ENCODE measurements at places on chromosomes 5 and 9. TPM values are rescaled to one million over a fixed set of nuclear protein-coding genes. Genes with fewer than 3 reads are reported as not detected.

- ATAC-seq = no peak
Measured at GRCh38 chr9:79431019-79431679, 140.6 kb upstream of the TLE4 start.

GRCh38 chr5:123391009-123391408 is 32.2 kb downstream of the CEP120 start:
- ATAC-seq = no peak

DNA sequence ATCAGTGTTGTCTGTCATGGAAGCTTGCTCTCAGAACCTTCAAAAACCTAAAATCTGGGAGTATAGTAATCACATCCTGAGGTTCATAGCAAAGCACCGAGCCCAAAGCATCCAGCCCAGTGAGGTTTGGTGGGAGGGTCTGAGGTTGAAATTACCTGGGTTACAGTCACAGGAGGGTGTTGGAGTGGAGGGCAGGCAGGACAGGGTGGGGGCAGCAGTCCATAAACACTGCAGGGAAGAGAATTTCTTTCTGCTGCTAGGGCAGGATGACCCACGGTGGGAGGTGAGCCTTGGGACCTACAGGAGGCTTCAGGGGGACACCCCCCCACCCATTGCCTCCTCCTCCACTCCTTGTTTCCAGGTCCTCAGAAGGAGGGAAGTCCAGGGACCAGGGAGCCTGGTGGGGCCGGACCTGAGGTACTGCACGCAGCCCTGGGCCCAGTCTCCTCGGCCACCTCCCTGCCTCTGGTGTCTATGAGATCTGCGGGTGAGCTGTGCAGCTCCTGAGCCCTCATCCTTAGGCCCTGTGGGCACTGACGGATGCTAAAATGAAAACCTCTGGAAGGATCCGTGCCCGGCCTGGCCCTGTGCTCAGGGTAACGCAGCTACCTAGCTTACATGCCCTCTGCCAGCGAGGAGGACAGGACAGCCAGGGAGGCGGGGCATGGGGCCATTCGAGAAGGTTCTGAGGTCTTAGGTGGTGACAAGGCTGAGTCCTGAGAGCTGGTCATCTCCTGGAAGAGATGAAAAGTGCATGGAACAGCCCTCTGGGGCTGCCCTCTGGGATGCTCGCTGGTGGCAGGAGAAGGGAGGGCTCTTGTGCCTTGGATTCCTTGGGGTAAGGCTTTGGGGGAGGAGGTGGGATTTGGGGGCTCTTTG is 1.8 kb upstream of the ADCY2 start:
- no peak for ATAC-seq

GRCh38 chr5:173634465-173634983 is 18.1 kb upstream of the BOD1 start:
- no peak for ATAC-seq

- no peak for ATAC-seq
Measured at GRCh38 chr5:56620903-56621677, 194.3 kb upstream of the MAP3K1 start.

GRCh38 chr9:126836216-126836615 is 24.2 kb upstream of the ZBTB34 start:
- ATAC-seq = no peak

GRCh38 chr9:133306242-133307204 is 29.5 kb downstream of the SURF6 start:
- ATAC-seq = no peak

DNA sequence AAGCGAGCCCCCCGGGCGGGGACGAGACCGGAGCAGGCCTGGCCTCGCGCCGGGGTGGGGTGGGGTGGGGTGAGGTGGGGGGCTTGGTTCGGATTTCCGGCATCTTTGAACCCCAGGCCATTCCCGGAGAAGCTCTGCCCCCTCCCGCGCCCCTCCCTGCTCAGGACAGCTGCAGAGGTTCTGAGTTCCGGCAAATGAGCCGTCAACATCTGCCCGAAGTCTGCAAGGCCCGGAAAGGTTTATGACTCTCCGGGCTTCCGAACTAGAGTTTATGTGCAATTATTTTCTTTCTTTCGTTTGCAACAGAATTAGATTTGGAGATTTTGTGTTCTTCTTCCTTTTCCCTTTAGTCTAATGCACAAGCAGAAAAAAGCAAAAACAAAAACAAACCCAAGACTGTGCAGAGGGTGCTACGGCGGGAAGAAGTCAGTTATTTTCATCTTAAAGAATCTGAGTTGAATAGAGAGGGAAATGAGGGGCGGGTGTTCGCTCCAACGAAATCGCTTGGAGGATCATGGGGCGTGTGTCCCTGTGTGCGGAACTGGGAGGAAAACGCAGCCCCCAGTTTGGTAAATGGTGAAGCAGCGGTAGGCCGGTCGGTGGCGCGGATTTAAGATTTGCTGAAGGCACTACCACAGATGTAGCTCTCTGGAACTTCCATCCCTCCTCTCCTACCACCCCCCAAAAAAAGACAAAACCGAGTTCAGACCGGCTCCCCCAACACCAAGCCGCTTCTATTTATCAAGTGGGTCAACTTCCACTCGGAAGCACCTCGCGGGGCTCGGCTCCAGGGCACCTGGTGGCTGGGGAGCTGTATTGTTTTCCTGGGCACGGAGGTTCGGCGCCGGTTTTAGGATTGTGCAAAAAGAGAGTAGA is 4.8 kb downstream of the LHX2 start:
- no peak for ATAC-seq

GRCh38 chr9:89436326-89436725 is 61.6 kb downstream of the SEMA4D start:
- no peak for ATAC-seq

GRCh38 chr5:141783005-141783946 is 94.9 kb downstream of the PCDH1 start:
- no peak for ATAC-seq

GRCh38 chr9:119195521-119195920 is 173.7 kb downstream of the BRINP1 start:
- ATAC-seq = no peak

- no peak for ATAC-seq
Measured at GRCh38 chr9:21053851-21054250, 22.4 kb upstream of the HACD4 start.

DNA sequence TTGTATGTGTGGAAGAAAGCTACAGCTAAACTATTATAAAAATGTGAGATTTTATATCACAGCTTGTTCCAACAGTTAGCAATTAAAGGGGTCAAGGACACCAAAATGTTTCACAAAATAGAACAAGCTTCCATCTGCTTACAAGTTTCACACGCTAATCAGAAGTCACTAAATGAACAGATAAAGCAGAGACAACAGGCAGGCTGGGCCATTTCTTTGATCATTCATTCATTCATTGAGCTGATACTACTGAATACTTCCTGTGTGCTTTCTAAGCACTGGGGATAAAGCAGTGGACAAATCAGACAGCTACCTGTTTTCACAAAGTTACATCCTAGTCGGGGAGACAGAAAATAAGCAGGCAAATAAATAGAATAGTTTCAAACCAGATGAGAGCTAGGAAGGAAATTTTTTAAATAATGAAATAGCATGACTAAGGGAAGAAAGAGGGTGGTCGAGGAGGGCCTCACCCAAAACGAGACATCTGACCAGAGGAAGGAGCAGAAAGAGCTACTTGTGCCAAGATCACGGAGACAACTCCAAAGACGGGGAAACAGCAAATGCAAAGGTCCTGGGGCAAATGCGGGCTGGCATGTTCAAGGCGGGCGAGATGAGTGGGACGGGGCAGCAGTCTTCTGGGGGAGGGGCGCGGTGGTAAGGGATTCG is 1.2 kb downstream of the MAPK9 start:
- no peak for ATAC-seq

DNA sequence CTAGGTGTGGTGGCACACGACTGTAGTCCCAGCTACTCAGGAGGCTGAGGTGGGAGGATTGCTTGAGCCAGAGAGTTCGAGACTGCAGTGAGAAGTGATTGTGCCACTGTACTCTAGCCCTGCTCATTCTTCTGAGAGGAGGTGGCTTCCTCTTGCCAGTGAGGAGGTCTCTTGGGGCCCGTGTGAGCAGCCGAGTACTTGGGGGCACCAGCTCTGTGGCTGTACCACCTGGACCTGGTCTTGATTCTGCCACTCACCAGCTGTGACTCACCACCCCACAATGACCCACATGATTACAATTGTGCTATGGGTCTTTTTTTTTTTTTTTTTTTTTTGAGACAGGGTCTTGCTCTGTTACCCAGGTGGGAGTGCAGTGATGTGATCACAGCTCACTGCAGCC is 18.0 kb upstream of the CRB2 start:
- ATAC-seq = no peak

- no peak for ATAC-seq
Measured at GRCh38 chr5:174692982-174693422, 31.4 kb upstream of the MSX2 start.

GRCh38 chr9:89564346-89564878 is 40.4 kb upstream of the GADD45G start:
- no peak for ATAC-seq

DNA sequence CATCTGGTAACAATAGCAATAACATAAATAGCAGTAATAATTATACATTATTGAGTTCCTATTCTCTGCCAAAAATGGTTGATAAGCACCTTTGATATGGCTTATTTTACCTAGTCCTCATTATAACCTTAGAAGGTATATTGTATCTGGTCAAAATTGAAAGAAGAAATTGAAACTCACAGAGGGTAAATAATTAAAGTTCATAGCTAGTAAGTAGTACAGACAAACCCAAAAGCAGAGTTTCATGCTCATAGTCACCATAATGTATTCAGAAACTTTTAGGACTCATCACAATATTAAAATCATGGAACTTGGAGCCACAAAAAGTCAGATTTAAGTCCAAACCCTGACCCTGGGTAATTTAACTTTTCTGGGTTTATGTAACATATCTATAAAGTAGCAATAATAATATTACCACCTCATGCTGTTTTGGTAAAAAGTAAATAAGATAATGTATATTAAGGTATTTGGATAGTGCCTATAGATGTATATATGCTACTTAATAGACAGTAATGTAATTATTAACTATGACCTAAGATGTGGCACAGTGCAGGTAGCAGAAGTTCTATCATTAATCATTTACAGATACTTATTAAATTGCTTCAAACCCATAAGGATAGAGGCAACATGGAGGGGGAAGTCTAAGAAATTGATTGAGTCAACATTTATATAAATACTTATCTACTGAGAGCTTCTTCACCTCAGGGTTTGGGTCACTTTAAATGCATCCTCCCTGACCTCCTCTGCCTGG is 32.4 kb downstream of the STK32A start:
- no peak for ATAC-seq

- no peak for ATAC-seq
Measured at GRCh38 chr5:109701792-109702191, 12.1 kb downstream of the MAN2A1 start.

- peak; percentile 90 for ATAC-seq
Measured at GRCh38 chr5:179697993-179698934, 503 bp upstream of the CANX start.

- ATAC-seq = peak; percentile 55
Measured at GRCh38 chr5:14675865-14676300, 11.4 kb downstream of the OTULIN start.

- ATAC-seq = no peak
Measured at GRCh38 chr5:81156732-81157131, 76.4 kb upstream of the CKMT2 start.

DNA sequence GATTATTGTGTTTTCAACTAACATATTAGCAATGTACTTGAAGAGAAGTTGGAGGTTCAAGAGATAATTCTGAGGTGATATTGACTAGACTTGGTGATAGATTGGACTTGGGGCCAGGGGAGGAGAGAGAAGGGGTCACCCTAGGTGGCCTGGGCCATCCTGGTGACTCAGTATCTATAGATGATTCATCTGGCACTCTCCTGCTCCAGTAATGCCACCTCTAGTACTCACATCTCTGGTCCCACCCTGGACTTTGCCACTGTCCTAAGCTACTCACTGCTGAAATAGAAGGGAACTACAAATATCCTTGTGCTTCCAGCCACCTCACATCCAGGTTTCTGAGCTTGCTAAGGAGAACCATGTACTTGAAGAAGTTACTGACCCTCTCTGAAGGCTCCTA is 249.9 kb downstream of the ARRDC3 start:
- peak; percentile 31 for ATAC-seq

- no peak for ATAC-seq
Measured at GRCh38 chr9:13447843-13448422, 168.4 kb upstream of the MPDZ start.

GRCh38 chr9:76904661-76905457 is 1.1 kb downstream of the PRUNE2 start:
- ATAC-seq = no peak

GRCh38 chr5:151628112-151628823 is 37.1 kb upstream of the FAT2 start:
- ATAC-seq = no peak

GRCh38 chr5:125581311-125581710 is 834.9 kb upstream of the ZNF608 start:
- no peak for ATAC-seq

DNA sequence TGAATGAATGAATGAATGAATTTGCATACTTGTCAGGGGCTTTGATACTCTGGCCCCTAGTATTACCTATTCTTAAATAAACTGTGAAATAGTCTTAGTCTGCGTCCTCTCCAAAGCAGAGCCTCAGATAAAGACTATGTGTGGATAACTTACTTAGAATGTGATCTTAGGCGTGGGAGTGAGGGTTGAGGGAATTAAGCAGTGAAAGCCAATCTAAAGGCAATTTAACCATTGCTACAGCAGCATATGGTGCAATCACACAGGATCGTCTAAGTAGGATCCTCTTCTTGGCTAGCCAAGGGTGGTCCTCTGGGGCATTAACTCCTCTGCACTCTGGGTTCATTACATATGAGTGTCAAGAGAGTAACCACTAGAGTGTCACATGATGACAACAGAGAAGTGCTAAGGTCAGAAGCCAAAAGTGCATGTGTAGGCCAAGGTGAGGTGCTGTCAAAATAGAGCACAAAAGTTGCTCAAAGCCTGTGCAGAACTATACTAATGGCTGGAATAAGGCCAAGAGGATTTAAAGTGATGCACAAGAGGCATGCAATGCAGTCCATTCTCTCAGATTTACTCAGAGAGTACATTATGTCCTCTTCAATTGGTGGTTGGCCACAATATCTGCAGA is 274.4 kb upstream of the SEMA6A start:
- ATAC-seq = no peak

DNA sequence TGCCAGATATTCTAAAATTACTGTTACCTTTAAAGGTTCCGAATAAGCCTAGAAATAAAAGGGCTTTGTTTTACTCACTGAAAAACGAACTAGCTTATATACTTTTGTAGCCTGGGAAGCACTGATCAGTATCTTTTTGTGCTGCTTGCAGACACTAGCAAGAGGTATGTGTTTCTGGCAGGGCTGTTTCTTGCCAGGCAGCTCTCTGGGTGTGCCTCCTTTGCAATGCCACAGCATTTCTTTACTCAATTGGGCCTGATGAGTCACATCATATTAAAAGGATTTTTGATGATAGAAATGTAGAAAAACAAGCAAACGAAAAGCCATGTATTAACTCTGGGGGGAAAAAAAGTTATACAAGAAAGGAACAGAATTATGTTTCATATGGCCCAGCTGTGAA is 35.6 kb downstream of the CD180 start:
- peak; percentile 47 for ATAC-seq

INSL4 gene
- not detected for total RNA-seq

PKD2L2 gene
- not detected for total RNA-seq

PRLR gene
- total RNA-seq = not detected

RMND5B gene
- 24.5 TPM for total RNA-seq

UBE2B gene
- total RNA-seq = 143 TPM

FANCG gene
- 94.2 TPM for total RNA-seq

WDR31 gene
- 1.6 TPM for total RNA-seq

ZNF608 gene
- total RNA-seq = not detected

PPP3R2 gene
- not detected for total RNA-seq

P4HA2 gene
- total RNA-seq = 22.9 TPM

QRFP gene
- total RNA-seq = not detected

PLEKHG4B gene
- total RNA-seq = 0.11 TPM

C1QTNF2 gene
- not detected for total RNA-seq

SLC6A3 gene
- not detected for total RNA-seq

NR6A1 gene
- total RNA-seq = 1.2 TPM

SH3TC2 gene
- total RNA-seq = not detected

CDX1 gene
- not detected for total RNA-seq

All from activated T-helper 17 cell treated with anti-CD3 and anti-CD28 coated beads, Interleukin-2, amount 50 U/mL, for 72 hours (primary cell).